Mammary epithelial cell (primary cell): ENCODE measurements at places on chromosomes 16 and 17. TPM values are rescaled to one million over a fixed set of nuclear protein-coding genes. Genes with fewer than 3 reads are reported as not detected.

DNA sequence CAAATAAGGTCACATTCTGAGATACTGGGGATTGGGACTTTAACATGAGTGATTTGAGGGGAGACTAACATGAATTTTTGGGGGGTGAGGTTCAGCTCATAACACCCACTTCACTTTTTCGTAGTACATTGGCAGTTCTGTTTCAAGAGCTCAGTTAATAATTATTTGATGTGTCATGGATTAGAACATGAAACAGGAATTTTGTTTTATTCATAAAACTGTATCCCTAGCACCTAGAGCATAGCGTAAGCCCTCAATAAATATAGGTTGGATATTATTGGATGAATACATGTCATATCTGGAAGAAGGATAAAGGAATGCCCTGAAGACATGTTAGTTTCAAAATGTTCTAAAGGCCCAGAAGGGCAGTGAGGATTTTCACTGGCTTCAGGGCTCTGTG, 119.8 kb downstream of the PRKCA start:
- DNase-seq: peak; percentile 41

- DNase-seq: no peak
These were observed 885 bp downstream of the CNTNAP4 start for GRCh38 chr16:76278086-76278485.

- peak; percentile 43 for DNase-seq
These were observed 1.0 kb upstream of the AIPL1 start for GRCh38 chr17:6435968-6436367.

Gene HOXB2
- 3.3 TPM for total RNA-seq

DNA sequence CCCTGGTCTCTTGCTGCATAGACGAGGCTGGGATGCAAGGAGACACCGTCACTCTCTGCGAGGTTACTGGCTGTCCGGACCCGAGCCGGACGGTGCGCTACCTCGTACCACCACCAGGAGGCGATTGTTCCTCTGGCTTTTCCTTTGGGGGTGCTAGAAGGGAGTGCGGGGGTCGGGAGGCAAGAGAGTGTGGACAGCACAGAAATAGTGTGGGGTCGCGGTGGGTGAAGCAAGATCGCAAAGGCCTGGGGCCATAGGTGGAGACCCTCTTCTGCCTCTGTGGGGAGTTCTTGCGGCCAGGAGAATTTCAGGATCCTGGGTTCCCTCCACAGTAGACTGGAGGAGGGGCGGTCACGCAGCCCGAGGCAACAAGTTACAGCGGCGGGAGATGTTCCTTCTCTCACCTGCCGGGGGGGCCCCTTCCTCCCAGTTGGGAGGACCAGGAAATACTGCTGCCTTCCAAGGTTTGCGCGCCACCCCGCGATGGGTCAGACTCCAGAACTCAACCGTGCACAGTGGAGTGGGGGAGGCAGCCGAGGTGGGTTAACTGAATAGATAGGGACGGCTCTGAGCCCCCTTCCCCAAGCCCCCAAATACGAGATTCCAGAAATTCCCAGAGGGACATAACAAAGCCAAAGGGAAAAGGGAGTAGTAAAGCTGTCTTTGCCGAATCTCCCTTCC, 6.9 kb downstream of the PHOSPHO1 start:
- DNase-seq: no peak

Gene EPOP
- 2.4 and 2.8 TPM in 2 replicates for total RNA-seq

DNA sequence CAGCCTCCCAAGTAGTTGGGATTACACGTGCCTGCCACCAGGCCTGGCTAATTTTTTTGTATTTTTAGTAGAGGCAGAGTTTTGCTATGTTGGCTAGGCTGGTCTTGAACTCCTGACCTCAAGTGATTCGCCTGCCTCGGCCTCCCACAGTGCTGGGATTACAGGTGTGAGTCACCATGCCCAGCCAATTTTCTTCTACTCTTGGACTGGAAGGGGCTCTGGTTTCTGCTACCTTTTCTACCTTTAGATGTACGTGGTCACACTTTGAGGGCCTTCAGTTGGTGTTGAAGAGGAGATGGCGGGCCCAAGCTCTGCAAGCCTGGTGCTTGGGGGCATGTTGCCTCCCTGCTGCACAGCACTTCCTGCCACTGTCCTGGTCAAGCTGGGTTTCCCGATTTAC, 173.6 kb downstream of the PRKCA start:
- DNase-seq: no peak

Gene HDAC5
- 21.8 TPM for total RNA-seq

DNA sequence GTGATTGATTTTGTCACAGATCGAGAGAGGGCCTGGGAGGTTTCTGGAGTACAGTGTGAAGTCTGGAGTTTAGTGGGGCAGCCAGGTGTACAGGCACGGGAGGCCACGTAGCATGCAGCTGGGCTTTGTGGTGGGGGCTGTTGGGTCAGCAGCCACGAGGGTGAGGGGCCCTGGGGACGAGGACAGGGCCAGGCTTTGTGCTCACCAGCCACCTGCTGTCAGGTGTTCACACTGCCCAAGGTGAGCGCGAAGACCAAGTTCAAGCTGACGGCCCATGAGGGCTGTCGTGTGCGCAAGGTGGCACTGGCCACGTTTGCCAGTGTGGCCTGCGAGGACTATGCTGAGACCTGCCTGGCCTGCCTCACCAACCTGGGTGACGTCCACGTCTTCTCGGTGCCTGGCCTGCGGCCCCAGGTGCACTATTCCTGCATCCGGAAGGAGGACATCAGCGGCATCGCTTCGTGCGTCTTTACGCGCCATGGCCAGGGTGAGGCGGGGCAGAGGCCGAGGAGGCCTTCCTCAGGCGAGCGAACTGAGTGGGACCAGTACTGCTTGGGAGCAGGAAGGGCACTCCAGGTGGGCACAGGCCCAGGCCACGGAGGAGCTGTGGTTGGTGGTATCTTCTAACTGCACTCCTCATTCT, 15.9 kb downstream of the LLGL1 start:
- no peak for DNase-seq

DNA sequence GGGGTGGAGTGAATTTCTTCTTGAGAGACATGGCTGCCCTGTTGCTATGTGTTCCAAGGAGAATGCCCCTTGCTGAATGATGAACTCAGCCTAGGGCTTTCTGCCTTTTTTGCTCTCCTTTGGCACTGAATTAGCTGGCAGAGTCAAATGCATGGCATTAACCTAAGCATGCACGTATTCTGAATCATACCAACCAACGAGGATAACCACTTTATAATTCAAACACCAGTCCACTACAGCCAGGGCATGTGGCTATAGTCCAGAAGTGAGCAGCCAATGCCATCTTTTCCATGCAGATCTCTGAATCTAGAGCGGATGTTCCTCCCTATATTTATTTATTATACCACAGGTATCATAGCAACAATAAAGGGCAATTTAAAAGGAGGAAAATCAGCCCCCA, 15.7 kb downstream of the TMIGD1 start:
- peak; percentile 20 for DNase-seq

Gene CSH1
- total RNA-seq: not detected in 2 replicates

DNA sequence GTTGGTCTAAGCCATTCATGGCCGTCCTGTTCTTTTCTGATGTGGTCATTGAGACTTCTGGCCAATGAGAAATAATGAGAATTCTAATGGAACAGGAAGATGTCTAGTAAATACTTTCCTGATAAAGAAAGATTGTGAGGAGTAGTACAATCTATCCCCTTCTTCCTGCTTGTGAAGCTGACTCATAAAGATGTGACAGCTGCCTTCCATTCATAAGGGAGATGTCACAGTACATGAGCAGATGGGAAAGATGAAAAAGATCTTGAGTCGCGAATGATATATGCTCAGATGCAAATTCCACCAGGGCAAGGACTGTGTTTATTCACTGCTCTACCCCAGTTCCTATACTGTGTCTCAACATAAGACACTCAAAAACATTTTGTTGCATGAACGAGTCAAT, 111.7 kb upstream of the FOXF1 start:
- no peak for DNase-seq

Gene PYY
- not detected in 2 replicates for total RNA-seq

Gene SP6
- total RNA-seq: 12.7 and 15.1 TPM in 2 replicates

DNA sequence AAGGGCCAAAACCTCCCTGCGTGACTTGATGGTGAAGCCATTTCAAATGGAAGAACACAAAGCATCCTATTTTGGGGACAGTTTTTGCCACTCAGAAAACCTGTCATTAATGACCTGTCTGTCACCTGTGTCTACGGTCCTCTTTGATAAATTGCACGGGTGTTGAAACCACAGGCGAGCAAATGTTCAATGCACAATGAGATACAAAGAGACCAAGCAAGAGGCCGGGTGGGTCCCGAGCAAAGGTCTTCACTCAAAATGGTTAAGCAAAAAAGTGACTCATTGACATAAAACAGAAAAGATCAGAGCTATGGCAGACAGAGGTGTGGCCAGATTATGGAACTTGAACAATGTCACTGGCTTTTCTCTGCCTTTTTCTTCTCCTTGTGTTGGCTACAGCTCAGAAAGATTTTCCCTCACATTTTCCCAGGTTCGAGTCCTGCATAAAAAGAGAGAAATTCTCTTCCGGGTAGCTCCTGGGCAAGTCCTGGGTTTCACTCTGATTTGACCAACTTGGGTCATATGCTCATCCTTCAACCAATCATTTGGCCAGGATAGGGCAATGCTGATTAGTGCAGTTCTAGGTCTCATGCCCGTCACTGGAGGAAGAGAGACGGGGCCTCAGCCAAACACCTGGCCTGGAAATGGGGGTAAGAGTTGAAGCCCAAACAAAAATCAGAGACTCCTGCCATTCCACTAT, 92.2 kb downstream of the CMC2 start:
- no peak for DNase-seq

Gene EFNB3
- 1.0 TPM for total RNA-seq

Gene TMEM114
- total RNA-seq: not detected

DNA sequence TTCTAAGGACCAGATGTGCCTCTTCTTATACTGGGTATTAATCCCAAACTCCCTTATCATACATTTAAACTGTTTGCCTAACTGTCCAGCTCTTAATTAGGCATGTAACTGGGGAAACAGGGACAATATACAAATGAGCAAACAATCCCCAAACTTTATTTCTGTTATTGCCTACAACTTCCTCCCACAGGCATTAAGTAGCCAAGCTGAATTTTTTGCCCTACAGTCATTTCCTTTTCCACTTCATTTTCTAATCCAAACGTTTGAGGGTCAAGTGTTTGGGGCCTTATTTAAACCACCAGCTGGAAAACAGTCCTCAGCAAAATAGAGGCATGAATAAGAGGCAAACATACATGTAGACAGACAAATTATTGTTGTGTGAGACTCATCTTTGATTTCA, 77.4 kb upstream of the CCL2 start:
- DNase-seq: no peak

Gene CA7
- total RNA-seq: not detected

Gene IRF8
- not detected in 2 replicates for total RNA-seq

DNA sequence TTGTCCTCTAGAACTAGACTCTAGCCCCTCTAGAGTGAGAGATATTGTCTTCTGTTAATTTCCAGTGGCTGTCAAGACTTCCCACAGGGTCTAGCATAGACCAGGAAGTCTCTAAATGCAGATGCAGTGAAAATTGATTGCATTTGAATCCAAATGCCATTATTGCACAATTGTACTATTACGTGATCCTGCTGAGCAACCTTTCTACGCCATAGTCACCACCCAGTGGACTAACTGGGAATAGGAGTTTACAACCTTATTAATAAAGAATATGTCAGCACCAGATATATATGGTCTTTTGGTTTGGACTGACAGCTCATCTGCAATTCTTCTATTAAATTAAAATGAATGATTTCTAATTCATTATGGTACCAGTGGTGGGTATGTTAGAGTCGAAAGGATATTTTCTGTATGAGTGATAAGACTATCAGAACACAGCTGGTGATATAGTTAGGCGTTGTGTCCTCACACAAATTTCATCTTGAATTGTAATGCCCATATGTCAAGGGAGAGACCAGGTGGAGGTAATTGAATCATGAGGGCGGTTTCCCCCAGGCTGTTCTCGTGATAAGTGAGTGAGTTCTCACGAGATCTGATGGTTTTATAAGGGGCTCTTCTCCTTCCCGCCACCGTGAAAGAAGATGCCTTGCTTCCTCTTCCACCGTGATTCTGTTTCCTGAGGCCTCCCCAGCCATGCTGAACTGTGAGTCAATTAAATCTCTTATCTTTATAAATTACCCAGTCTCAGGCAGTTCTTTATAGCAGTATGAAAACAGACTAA, 138.9 kb upstream of the CA10 start:
- peak; percentile 24 for DNase-seq

Gene MPV17L
- total RNA-seq: 0.19 and 0.24 TPM in 2 replicates

- no peak for DNase-seq
These were observed at the start of gene KRT31 for GRCh38 chr17:41396996-41397660. Gene KRT31, minus strand, starts transcription at chr17:41397608. Its CDS starts 69 bp downstream, at chr17:41397539.

DNA sequence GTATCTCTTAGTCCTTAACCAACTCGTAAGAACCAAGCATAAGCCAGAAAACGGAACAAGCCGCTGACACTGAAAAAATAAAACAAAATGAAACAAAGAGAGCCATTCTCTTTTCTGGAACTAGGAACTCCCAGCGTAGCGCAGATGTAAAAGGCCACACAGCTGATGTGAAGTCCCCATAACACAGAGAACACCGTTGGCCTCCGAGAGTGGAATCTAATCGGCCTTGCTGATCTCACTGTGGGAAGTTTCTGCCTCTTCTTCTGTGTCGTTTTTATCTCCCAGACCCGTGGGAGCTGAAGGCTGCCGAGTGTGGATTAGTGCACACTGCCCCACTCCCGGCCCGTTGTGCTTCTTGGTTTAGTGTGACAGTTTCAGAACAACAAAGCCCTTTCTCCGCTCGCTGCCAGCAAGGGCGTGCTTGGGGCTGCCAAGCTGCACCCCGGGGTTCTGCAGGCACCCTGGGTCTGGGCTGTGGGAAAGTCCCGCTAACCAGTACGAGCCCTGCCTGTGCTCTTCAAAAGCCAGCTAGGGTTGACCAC, 21.7 kb downstream of the TTYH2 start:
- no peak for DNase-seq

DNA sequence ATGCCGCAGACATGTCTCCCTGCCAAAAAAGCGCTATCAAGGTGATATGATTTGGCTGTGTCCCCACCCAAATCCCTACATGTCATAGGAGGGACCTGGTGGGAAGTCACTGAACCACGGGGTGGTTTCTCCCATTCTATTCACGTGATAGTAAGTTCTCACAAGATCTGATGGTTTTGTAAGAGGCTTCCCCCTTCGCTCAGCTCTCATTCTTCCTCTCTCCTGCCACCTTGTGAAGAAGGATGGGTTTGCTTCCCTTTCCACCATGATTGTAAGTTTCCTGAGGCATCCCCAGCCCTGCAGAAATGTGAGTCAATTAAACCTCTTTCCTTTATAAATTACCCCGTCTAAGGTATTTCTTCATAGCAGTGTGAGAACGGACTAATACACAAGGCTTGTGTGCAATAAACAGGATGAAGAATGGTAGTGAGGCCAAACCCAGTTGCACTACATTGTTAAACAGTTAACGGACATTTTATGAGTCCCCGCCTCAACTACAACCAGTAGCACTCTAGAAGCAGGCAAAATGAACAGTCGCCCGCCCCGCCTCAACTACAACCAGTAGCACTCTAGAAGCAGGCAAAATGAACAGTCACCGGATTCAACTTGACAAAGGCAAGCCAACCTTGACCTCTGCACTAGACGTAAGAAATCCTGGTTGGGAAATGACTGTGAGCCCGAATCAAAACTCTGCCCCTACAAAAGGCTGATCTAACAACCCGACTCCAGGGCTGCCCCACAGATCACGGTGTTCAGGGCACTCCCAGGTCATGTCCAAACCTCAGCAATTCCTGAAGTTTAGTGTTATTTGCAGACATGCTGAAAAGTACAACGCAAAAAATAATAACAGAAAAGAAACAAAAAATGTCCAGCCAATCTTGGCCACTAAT, 26.3 kb downstream of the VPS53 start:
- DNase-seq: no peak

GRCh38 chr16:5065813-5066212, at the start of gene C16orf89:
Gene C16orf89, minus strand, starts transcription at chr16:5065956. Its CDS starts 48 bp downstream, at chr16:5065908.
- no peak for DNase-seq

- no peak for DNase-seq
These were observed 182.4 kb downstream of the RAB11FIP4 start for GRCh38 chr17:31573861-31574260.
